Mesothelial cell of epicardium (in vitro differentiated cells): ENCODE measurements at places on chromosomes 7 and 10. TPM values are rescaled to one million over a fixed set of nuclear protein-coding genes. Genes with fewer than 3 reads are reported as not detected.
A peak's percentile ranks its signal among the peaks of the same experiment; 100 is the strongest.

The SHOC2 gene
- 40.4 to 43.2 TPM (median 41.0 TPM) in 3 replicates for total RNA-seq

DNA sequence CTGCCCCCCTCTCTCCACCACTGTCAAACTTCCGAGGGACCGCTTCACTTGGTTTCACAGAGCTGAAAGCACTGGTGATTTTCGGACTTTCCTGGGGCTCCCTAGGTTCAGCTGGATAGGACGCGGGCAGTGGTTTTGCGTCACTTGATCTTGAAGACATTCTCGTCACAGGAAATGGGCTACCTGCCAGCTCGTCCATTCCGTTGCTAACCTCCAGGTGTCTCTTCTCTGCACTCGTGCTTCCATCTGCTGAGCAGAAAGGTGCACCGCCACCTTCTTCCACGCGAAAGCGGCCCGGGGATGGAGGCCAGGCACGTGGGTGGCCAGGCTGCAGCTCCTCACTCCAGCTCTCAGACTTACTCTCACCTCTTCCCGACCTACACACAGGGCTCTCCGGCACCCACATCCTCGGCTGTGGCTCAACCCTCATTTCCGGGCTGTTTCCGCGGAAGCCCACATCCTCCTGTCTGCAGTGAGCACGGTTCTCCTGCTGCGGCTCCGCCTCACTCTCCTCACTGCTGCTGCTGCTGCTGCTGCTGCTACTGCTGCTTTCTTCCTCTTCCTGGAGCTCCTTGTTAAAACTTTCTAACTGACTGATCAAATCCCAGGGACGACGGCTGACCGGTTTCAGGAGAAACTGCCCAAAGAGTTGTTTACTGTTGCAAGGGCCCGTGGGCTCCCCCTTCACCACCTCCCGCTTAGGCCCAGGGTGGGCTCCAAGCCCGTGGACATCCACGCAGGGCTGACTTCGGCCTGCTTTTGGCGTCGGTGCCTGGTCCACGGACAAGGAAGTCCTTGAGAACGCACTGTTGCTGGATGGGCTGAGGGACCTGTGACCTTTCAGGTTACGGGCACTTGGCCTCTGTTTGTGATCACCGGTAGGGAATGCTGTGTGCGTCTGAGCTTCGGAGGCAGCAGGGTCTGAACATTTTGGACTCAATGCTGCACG lies 32.1 kb downstream of the JCAD start:
- DNase-seq: peak; percentile 54

DNA sequence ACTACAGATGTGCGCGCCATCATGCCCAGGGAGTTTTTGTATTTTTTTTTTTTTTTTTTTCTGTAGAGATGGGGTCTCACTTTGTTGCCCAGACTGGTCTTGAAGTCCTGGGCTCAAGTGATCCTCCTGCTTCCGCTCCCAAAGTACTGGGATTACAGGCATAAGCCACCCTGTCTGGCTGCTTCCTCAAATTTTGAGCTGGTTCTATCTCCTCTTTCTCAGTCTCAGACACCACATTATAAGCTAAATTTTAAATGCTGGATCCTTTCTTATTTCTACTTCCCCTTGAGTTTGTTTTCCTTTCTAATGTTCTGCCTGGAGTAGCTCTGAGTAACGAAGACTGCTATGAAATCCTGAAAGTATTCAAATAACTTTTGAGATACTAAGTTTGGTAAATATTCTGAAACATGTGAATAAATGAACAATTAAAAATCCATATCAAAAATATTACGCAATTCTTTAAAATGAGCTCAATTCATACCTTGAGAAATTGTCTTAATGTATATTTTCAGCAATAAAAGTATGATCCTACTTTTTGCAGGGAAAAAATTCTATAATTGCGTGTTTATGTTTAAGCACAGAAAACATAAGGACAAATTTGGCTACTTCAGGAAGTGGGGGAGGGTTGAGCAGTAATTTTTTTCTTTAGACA lies 15.0 kb downstream of the TCAF1 start:
- no peak for DNase-seq

The EPHA1 gene
- total RNA-seq: 23.2 to 28.8 TPM (median 27.3 TPM) in 3 replicates

DNA sequence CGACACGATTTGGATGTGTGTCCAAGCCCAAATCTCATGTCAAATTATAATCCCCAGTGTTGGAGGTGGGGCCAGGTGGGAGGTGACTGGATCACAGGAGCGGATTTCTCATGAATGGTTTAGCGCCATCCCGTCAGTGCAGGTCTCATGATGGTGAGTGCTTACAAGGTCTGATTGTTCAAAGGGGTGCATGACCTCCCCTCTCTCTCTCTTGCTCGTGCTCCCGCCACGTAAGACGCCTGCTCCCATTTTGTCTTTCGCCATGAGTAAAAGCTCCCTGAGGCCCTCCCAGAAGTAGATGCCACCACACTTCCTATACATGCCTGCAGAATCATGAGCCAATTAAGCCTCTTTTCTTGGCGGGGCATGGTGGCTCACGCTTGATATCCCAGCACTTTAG lies 71.5 kb upstream of the NANOS1 start:
- peak; percentile 24 for DNase-seq

DNA sequence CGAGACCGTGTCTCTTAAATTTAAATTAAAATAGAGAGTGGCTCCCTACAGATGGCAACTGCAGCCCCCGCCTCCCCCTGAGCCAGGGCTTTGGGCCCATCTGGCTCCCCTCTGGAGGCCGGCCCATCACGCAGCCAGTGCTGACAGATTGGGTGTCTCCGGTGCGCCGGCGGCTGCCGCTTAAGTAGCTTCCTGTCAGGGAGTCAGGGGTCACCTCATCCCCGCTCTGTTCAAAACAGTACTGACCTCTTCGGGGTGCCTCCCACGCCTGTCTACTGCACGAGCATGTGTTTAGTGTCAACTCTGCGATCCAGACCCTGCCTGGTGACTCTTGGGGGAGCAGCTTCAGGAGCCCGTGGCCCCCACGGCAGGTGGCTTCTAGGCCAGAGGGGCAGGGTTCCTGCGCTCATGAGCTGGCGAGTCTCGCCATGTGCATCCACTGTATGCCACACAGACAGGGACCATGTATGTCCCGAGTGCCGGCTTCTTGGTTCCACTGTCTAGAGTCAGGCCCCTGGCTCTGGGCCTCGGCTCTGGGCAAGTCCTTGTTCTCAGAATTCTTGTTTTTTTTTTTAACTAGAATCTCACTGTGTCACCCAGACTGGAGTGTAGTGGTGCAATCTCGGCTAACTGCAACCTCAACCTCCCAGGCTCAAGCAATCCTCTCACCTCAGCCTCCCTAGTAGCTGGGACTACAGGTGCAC lies 36.1 kb downstream of the KCTD7 start:
- DNase-seq: no peak

GRCh38 chr7:7563813-7564212 lies 2.9 kb upstream of the MIOS start:
- DNase-seq: no peak

DNA sequence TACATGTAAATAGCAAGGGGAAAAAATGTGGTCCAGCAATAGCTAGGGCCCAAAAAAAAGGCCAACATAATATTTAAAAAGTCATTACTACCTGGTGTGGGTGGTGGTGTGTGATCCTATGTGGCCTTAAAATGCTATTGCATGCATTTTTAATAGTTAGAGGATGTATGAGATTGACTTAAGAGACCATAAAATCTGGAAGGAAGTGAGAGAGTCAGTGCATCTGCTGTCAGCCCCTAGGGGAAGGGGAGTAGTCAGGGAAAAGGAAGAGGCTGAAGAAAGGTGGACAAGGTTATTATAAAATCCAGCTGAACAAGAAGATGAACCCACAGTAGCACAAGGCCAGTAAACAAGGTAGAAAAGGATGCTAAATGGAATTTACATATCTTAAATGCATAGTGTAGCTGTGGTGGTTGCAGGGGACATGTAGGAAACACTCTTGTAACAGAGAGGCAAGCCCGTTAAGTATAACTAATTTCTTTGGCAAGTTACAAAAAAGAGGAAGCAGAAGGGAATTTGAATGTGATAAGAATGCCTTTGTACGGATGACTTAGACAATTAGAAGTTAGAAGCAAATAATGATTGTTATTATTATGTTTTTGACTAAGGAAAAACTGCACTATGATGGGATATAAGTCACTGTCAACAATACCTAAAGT lies 11.9 kb upstream of the NDUFA5 start:
- no peak for DNase-seq

DNA sequence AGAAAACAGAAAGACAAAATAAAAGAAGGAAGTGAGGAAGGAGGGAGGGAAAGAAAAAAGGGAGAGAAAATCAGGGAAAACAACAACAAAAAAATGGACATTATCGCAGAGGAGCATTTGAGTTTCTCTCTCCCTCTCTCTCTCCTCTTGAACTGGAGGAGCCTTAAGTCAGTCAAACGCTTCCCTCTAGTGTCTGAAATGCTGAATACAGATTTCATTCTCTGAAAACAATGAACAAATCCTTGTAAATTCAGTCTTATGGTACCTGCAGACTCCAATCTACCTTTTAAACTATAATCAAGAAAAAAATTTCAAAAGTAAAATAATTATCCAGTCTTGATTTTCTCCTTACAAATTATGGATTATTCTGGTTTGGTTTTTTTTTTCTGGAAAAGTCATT lies 89.2 kb upstream of the PFKP start:
- no peak for DNase-seq

DNA sequence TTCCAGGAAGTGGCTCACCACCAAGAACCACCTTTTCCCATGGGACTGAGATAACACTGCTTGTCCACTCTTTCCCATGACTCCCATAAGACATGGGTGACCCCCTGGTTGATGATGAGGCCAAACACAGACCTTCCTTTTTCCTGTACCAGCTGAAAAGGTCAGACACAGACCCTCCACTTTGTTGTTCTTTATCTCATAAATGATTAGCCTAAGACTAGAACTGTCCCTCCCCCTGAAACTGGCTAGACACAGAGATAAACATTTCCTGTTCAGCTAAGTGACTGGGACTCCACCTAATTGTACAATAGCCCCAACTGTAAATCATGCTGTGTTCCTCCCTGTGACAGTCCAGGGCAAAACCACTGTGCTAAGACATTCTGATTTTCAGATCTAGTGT lies 8.2 kb upstream of the NRG3 start:
- DNase-seq: no peak

The EN2 gene
- not detected in 3 replicates for total RNA-seq

- DNase-seq: no peak
Observed at GRCh38 chr10:26090026-26090425, 126.5 kb upstream of the GAD2 start.

The HOXA9 gene
- total RNA-seq: 10.8 to 14.5 TPM (median 13.2 TPM) in 3 replicates

The C7orf57 gene
- total RNA-seq: not detected in 3 replicates
